ENCODE measurements at places on chromosomes 1 and 21.
A peak's percentile ranks its signal among the peaks of the same experiment; 100 is the strongest.

GRCh38 chr1:151524736-151525135 is 13.5 kb downstream of the CGN start:
- no peak for DNase-seq

DNA sequence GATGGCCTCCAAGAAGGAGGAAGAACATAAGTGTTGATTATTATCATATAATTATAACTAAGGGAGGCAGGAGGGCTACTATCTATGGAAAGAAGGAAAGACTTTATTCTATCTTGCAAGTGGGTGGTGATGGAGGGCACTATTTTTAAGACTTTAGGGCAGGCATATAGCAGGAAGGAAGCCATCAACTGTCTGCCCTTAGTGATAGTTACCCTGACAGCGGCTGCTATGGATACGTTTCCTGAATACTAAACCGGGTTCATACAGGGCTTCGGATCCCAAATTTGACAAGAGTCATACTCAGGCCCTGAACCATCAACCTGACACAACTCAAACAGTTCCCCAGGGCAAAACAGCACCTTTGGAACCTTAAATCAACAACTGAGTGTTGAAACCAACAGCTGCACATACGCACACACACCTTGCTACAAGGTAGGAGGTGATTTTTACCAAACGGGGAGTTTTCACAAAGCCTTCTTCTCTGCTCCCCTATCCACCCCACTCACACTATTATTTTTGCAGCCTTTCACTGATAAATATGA is 397.2 kb downstream of the OMA1 start:
- DNase-seq = no peak

GRCh38 chr1:6869545-6869944 is 84.3 kb downstream of the CAMTA1 start:
- no peak for DNase-seq

GRCh38 chr1:246784621-246785493 is 60.6 kb downstream of the SCCPDH start:
- no peak for DNase-seq

GRCh38 chr1:38671221-38671620 is 188.4 kb downstream of the RRAGC start:
- no peak for DNase-seq

GRCh38 chr21:37369307-37369854 is 2.8 kb downstream of the DYRK1A start:
- DNase-seq = no peak

DNA sequence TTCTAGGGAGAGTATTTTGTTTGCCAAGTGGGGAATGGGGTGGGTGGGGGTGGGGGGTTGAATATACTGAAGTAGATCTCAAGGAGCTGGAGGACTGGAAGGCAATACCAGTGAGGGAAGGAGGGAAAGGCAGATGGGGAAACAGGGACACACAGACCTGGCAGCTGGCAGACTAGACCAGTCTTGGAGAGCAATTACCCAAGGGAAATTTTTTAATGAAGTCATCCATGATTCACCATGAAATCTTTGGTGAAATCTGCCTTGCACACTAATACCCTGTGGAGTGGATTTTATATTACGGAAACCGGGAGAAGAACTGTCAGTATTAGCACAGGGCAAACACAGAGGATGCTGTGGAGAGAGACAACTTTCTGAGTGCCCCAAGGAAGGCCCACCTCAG is 29.7 kb upstream of the MARK1 start:
- DNase-seq = no peak

DNA sequence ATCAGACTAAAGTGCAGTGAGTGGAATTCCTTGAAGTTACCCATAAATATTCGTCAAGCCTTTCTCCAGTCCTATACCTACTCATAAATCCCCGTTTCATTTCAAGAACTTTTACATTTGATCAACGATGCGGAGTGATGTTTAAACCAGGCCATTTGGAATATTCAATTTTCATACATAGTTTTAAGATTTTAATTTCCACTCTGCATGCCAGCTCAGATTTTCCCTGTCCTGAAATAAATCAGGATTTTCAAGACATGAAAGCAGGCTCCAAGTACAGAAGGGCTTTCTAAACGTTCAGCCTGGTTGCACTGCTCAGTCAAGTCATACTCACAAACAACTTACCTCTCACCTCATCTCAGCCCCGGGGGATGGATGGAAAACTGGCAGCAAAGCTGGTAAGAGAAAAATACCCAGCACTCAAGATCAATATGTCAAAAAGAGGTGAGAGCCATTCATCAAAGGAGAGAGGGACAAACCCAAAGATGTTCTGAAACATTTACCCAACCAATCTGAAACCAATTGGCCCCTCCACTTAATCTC is 418.5 kb downstream of the PLPP3 start:
- DNase-seq = no peak

DNA sequence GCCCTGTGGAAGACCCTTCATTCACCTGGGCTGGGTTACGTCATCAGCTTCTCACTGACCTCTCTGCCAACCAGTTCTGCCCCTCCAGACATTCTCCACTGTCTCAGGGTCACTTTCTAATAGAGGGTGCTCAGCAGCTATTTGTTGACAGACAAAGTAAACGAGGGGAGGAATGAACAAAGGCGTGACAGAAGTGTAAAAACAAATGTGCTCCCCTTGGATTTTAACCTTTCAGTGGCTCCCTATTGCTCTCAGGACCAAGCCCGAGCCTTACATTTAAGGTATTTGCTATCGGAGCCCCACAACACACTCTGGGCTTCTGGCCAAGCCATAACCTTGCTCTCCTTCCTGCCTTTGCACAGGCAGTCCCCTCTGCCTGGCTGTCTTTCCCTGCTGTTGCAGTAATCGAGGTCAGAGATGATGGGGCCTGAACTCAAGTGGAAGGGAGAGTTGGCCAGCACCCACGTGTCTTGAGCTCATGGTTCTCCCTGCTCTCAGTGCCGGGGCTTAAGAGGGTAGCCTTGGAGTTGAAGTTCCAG is 9.3 kb upstream of the MARCKSL1 start:
- DNase-seq = no peak

DNA sequence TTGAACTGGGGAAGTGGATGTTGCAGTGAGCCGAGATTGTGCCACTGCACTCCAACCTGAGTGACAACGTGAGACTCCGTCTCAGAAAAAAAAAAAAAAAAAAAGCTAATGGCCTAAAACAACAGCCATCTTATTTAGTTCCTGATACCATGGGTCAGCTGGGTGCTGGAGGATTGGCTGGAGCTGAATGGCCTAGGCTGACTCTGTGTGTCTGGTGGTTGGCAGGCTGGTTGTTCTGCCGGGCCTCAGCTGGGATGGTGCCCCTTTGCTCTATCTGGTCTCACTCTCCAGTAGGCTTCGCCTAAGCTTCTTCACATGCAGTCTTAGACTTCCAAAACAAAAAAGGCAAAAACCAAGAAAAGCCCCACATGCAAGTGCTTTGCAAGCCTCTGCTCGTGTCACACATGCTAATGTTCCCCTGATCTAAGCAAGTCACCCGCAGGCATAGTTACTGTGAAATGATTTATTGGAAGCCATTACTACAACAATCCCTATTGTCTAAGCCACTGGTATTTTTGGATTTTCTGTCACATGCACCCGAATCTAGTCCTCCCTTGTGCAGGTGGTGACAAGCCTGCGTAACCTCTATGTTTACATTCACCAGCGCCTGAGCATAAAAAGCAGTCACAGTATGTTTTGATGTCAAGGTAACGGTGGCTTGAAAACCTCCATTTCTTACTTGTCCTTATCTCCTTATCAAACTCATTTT is 39.6 kb upstream of the KANK4 start:
- no peak for DNase-seq

DNA sequence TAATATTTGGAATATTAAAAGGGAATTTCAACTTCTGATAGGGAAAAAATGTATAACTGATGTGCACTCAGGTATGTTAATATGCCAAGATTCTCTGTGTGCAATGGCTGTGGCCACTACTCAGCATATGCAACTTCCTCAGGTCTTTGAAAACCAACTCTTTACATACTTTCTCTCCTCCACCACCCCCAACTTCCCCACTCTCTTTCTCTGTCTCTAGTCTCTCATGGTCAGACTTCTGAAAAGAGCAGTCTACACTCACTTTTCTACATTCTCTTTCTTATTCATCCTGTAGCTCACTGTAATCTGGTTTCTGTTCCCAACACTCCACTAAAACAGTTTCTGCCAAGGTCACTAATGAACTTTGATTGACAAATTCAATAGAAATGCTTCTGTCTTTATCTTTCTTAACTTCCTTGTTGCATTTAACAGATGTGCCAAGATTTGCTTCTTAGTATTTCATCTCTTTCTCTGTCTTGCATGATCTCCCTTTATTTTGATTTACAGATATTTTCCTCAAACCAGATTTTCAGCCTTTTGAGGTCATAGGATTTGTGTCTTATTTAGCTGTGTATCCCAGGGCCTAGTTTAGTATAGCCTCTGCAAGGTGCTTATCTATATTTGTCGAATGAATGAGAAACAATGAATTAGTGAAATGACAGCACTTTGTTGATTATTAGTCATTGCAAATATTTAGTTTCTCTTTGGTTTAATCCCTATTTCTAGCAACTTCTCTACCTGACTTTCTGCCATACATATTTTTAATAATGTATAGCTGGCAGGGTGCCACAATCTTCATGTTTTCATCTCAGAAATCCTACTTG is 168.9 kb downstream of the LMO4 start:
- DNase-seq = no peak

- no peak for DNase-seq
Measured at GRCh38 chr1:245258271-245258920, 103.6 kb downstream of the KIF26B start.

DNA sequence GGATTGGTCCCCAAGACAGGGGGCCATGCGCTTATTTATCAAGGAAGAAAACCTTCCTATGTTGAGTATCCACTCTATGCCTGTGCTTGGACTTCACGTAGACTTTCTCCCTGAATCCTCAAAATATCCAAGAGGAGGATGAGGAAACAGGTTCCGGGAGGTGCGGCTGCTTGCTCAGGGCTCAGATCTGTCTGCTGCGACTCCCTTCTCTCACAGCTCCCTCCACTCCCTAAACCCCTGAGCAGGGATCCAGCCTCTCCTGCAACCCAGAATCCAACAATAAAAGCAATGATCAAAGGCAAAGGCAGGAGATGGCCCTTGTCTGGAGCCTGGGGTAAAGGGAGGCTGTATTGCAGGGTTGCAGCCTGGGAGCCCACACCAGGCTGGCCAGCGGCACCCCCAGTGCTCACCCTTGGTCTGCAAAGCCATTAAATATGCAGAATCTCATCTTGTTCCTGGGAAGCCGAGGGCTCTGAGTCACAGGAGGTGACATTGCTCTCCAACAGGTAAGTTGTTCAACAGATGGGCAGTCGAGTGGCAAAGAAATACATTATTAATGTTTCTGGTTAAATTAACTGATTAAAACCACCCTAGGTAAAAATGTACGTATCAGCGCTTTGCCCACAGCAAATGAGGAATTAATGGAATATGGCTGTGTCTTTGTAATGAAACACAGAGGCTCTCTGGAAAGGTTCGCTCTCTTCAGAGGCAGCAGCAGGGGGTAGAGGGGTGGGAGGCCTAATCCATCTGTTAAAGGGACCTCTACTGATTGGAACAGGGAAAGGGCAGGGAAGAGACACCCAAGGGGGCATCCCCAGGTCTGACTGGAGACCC is 111.5 kb downstream of the GRIK3 start:
- DNase-seq = no peak

DNA sequence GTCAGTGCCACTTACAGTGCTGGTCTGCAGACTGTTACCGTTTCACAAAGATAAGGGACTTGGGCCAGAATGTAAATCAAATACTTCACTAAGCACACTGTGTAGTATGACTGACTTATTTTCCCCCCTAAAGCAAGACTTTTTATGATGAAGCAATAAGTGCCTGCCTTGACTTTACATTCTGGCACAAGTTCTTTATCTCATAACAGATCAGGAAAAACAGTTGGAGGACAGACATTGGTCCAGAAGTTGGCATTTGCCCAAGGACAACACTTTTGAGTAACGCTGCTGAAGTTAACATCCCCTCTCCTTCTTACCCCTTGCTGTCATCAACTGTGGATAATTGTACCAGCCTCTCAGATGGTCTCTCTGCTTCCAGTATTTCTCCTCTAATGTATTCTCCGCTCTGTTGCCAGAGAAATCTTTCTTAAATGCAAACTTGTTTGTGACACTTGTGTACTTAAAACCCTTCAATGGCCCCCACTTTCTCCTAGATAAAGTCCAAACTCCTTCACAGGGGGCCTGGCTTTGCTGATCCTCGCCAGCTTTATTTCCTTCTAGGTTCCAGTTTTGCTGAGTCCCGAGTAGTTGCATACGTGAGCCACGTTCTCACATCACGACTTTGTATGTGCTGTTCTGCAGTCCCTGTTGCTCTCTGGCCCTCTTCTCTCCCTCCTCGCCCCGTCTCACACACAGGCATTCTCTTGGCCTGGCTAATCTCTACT is 45.7 kb downstream of the S1PR1 start:
- no peak for DNase-seq

DNA sequence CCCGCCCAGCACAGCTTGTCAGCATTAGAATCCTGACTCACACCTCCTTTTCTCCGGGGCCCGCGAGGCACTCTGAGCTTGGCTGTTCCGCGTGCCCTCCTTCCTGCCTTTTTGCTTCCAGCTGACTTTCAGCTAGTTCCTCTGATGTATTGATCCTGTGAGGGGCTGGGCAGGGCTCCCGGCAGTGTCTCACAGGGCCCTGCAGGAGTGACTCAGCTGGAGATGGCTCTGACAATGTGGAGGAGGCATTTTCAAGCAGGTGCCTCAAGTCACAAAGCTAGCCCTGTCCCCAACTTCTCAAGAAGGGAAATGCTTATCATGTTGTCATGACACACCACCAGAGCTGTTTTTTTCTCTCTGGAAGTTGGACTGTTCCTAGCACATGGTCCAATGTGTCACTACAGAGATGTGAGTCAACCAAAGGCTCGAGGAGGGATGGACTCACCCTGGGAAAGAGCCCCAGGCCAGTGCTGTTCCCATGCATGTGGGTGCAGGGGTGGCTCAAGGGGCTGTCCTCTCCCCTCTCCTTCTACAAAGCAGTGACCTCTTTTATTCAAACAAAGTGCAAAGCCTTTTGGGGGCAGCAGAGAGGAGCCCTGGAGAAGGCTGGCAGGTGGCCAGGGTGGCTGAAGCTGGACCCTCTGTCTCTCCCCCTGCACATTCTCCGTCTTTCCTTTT is 30.6 kb downstream of the SYT6 start:
- DNase-seq = peak; percentile 40

DNA sequence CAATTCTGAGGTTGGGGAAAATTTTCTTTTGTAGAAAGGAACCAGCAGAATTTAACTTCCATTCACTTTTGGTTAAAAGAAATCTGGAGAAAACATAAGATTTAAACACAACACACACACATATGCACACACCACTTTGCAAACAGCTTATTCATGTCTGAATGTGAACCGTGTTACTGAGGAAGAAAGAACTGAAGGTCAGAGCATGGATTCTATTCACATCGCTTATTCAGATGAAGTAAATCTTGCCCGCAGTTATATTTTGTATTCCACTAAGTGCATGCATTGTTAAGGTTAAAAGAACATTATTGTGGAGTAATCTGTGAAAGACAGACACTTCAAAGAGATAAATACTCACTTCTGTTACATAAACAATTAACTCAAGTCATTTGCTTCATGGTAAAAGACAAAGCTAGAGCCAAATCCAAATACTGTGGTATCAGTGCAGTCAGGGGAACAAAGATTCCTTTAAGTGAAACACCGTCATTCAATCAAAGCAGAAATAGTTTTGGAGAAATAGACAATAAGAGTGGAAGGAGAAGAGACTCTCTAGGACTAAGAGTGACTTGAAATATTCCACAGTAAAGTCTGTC is 82.0 kb downstream of the LRRC53 start:
- DNase-seq = no peak

- no peak for DNase-seq
Measured at GRCh38 chr21:44532712-44533111, 7.3 kb downstream of the KRTAP10-1 start.
